ENCODE measurements at places on chromosomes 1 and 21.

- DNase-seq = no peak
Observed at GRCh38 chr1:32404946-32405345, 10.7 kb upstream of the BSDC1 start.

GRCh38 chr1:204081164-204081790, 8.4 kb downstream of the SOX13 start:
- no peak for DNase-seq

- DNase-seq = no peak
Observed at GRCh38 chr1:4700801-4701200, 46.4 kb downstream of the AJAP1 start.

- DNase-seq = no peak
Observed at GRCh38 chr1:56758135-56758534, 61.1 kb downstream of the FYB2 start.

GRCh38 chr1:43495204-43495603, 35.5 kb upstream of the PTPRF start:
- DNase-seq = no peak

DNA sequence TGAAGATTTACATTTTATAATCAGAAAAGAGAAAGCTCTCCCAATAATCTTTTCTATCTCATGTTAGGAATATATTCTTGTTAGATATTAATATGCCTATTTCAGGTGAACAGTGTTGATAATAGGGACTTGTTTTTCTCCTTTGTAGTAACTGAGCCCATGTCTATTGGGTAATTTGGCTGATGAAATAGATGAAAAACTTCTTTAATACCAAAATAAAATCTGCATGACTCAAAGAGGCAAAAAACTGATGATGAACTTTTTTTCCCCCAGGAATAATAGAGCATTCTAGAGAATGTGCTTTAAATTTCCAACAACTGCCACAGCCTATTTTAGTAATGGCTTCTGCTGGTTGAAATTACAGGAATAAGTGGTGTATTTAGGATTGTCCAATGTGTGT, 178.9 kb upstream of the GREM2 start:
- DNase-seq = no peak

- DNase-seq = no peak
Observed at GRCh38 chr1:234770924-234771540, 161.1 kb upstream of the IRF2BP2 start.

DNA sequence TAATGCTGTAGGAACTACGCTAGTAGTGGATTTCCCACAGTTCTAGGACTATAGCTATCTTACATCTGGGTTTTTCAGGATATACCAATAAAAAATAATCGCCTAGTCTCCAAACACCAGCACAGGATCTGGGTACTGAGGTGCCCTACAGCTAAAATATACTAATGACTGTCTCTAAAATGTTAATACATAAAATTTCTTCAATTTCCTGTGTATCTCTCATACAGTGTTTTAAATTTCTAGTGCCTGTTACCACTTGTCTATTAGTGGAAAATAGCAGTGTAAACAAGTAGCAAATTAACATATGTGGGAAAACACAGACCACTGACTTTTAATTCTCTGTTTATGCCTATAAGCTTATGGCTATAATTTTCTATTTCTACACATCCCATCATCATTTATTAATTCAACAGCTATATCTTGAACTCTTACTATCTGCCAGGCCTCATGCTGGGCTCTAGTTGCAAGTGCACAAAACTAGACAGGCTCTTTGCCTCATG, 16.1 kb upstream of the PTPN14 start:
- DNase-seq = no peak

DNA sequence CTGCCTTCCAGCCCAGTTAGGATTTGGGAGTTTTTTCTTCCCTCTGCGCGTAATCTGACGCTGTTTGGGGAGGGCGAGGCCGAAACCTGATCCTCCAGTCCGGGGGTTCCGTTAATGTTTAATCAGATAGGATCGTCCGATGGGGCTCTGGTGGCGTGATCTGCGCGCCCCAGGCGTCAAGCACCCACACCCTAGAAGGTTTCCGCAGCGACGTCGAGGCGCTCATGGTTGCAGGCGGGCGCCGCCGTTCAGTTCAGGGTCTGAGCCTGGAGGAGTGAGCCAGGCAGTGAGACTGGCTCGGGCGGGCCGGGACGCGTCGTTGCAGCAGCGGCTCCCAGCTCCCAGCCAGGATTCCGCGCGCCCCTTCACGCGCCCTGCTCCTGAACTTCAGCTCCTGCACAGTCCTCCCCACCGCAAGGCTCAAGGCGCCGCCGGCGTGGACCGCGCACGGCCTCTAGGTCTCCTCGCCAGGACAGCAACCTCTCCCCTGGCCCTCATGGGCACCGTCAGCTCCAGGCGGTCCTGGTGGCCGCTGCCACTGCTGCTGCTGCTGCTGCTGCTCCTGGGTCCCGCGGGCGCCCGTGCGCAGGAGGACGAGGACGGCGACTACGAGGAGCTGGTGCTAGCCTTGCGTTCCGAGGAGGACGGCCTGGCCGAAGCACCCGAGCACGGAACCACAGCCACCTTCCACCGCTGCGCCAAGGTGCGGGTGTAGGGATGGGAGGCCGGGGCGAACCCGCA, at the start of gene PCSK9:
TSS of gene PCSK9 (plus strand) at position 207 of the 741 bp plus-strand sequence. CDS start at position 497, 290 bp downstream.
- DNase-seq = no peak
